ENCODE measurements at places on chromosomes 3 and 15.

GRCh38 chr3:179452176-179452564 lies 900 bp upstream of the GNB4 start:
- no peak for DNase-seq

DNA sequence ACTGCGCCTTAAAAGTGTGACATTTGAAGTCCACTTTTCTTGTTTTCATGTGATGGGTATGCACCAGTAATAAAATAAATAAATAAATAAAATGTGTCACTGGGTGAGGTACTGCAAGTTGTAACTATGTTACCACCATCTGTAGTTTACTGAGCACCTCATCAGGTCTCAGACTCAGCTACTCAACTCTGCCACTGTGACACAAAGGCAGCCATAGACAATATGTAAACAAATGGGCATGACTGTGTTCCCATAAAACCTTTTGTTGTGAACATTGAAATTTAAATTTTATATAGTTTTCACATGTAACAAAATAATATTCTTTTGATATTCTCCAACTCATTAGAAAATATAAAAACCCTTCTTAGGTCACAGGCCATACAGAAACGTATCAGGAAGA lies 120.1 kb downstream of the DNAJB8 start:
- no peak for DNase-seq

- DNase-seq = no peak
These were observed 363.5 kb downstream of the EPHB1 start for GRCh38 chr3:135158520-135158919.

DNA sequence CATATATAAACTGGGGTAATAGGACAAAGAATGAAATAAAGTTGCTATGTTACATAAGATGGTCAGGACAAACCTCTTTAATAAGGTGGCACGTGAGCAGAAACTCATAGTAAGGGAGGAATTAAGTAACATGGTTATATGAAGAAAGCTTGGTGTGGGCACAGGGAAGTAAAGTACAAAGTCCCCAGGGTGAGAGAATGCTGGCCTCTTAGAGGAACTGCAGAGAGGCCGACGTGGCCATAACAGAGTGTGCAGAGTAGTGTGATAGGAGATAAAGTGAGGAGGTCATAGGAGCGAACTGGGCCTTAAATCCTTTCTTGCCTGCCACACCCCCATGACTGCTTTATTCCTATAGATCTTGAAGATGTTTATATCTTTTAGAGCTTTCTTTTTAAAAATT lies 17.4 kb upstream of the RBMS3 start:
- DNase-seq = no peak

DNA sequence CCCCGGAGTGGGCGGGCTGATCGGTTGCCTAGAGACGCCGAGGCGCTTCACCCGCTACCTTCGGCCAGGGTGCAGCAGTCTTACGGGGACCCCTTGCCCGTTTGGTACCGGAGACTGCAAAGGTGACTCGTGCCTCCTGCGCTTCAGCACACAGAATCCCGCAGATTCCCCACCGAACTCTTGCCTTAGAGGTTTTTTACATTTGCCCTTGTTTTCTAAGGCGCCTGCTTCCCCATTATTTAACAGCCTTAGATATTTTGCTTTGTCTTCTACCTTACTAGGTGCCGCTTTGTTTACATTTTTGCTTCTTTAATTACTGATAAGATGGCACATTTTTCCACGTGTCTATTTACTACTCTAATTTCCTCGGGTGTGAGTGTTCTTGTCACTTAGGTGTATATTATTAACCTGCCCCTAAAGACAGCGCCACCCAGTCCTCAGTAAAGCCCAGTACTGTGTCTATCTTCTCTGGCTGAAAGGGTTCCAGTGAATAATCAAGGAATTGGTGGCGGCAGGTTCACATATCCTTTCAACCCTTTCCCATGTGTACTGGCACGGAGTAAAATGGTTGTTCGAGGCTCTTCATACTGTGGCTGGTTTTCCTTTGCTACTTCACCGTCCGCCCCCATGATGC lies 573 bp upstream of the CEP152 start:
- no peak for DNase-seq

- no peak for DNase-seq
These were observed 36.8 kb downstream of the PFN2 start for GRCh38 chr3:149933858-149934257.

- no peak for DNase-seq
These were observed 144.6 kb downstream of the RORA start for GRCh38 chr15:61084472-61084871.

- no peak for DNase-seq
These were observed 7.2 kb downstream of the GXYLT2 start for GRCh38 chr3:72894976-72895552.

- DNase-seq = no peak
These were observed 21.8 kb upstream of the ANPEP start for GRCh38 chr15:89836267-89837133.

Data from CD4-positive, alpha-beta T cell (primary cell).